Hypothalamus (tissue), 51 donors: ENCODE measurements at places on chromosomes 7 and 10.

- no peak for DNase-seq
Observed at GRCh38 chr10:93074597-93075368, 1.1 kb downstream of the CYP26A1 start.

- no peak for DNase-seq
Observed at GRCh38 chr7:41118486-41118885, 584.4 kb downstream of the INHBA start.

- no peak for DNase-seq
Observed at GRCh38 chr7:106858618-106859532, 6.2 kb upstream of the PIK3CG start.

DNA sequence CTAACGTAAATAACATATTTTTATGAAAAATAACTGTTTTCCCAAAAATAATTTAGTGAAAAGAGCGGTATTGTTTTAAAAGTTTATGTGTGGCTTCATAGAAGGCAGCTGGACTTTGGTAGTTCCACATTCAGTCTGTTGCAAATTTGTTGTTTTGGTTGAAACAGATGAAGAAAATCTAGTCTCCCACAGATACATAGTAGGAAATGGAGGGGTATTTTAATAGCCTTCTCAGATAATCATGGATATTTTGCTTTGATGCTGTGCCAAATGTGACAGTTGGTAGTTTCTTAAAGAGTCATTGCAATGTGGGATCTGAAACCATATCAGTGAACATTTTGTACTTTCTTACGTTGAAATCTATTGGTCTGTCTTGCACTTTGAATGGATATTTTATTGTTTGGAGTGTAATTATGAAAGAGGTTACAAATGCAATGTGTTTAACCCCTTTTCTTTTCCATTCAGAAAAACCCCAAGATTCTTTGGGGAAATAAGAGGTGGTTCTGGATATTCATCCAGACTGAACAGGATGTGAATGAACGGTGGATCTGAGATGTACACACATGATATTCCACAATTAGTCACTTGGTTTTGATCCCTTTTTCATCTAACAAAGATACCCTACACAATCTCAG, 10.4 kb downstream of the ZNF365 start:
- DNase-seq: no peak

- DNase-seq: no peak
Observed at GRCh38 chr7:96833676-96834453, 124.2 kb upstream of the SEM1 start.

- DNase-seq: no peak
Observed at GRCh38 chr10:60480865-60481563, 91.3 kb upstream of the ANK3 start.

GRCh38 chr10:54702583-54703485, 98.2 kb downstream of the PCDH15 start:
- no peak for DNase-seq

- no peak for DNase-seq
Observed at GRCh38 chr10:98429320-98430072, 14.5 kb upstream of the PYROXD2 start.

- no peak for DNase-seq
Observed at GRCh38 chr7:155222573-155222972, 75.1 kb upstream of the INSIG1 start.

- DNase-seq: no peak
Observed at GRCh38 chr7:36390199-36391090, 783 bp downstream of the ANLN start.

DNA sequence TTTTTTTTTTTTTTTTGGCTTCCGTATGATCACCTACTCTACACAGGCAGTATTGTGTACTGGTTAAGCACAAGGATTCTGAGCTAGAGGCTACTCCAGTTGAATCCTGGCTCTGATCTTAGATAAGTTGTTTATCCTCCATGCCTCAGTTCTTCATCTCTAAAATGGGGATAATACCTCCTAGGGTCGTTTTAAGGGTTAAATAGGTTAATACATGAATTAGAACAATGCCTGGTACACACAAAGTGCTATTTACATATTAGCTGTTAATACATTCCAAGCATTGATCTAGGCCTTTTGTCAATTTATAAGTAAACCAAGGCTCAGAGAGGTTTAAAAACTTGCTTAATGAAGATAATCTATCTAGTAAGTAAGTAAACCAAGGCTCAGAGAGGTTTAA, 59.0 kb downstream of the ST7 start:
- no peak for DNase-seq

DNA sequence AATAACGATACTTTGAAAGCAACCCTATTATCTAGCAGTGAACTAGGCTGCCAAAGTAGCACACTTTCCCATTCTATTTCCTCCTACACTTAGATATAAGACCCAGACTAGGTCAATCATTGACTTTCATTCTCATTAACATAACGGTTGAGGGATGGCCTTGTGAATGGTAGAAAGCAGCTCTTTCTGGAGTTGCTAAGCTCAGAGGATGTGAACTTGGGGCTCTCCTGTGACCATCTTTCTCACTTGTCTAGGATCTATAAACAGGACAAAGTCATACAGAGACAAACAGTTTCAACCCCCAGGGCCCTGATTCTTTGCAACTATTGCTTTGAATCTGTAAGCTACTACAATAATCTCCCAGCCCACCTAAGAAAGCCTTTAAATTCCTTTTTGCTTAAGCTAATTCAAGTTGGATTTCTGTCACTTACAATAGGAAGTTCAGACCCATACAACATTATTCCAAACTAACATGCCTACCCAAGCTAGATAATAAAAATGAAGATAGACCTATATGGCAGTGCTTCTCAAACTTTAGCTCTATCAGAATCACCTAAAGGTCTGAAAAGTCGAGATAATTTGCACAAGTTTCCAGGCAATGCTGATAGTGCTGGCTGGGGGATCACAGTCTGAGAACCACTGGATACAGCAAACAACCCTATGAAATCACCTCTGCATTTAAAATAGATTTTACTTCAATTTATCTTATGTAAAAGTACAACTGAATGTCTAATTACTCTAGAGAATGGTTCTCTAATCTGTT, 16.7 kb downstream of the P4HA1 start:
- DNase-seq: no peak
